ENCODE measurements at places on chromosomes 1 and 21.

DNA sequence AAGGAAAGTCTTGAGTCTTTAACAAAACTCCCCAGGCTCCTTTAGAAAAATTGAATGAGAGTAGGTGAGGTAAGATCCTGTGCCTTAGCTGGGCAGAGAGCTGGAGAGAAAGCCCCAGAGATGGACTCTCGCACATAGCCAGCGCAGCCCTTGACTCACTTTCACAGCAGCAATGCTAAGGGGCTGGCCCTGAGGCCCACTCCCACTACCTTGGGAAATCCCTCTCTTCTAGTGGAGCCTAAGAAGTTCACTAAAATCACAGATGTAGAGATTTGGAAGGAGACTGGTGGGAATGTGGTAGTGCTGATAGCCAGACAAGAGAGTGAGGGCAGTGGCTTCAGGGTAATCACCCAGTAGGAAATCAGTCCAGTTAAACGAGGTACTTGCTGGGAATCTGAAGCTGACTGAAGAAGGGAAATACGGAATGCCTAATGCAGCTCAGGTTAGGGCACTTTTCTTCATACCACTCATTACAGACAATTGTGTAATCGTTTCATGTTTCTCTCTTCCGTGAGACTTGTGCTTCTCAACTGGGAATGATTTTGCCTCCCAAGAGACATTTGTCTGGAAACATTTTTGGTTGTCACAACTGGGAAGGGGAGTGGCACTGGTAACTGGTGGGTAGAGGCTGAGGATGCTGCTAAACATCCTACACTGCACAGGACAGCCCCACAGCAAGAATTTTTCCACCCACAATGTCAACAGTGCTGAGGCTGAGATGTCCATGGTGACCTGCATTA lies 42.4 kb upstream of the LRRC8C start:
- no peak for DNase-seq

DNA sequence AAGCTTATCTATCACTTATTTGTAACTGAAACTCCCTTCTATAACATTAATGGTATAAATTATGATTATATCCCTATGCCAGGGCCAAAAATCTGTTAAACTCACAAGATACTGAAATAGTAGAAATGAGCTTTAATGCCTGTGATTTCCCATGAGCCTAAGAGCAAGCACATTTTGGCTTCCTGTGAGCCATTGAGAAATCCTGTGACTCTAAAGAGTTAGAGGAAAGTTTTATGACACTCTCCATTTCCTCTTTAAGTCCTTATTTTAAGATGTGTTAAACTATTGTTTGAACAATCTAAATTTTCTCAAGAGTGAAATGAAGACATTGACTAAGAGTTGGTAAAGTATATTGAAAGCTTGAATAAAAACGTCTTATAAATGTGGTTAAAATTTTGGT lies 45.6 kb downstream of the SUCO start:
- no peak for DNase-seq

GRCh38 chr1:179773264-179773663 lies 30.2 kb downstream of the FAM163A start:
- DNase-seq = no peak

DNA sequence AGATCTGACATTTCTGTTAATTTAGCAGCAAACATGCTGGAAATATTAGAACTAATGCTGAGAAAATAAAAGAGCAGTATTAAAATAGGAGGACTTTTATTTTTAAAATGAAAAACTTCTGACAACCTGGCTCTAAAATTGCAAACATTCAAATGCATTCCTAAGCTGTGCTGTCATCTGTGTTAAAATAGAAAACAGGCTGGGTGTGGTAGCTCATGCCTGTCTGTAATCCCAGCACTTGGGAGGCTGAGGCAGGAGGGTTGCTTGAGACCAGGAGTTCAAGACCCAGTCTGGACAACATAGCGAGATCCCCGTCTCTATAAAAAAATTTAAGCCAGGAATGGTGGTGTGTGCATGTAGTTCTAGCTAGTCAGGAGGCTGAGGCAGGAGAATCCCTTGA lies 44.6 kb downstream of the MIGA1 start:
- DNase-seq = no peak

- DNase-seq = no peak
Observed at GRCh38 chr1:76377247-76377646, 302.7 kb downstream of the ST6GALNAC3 start.

- no peak for DNase-seq
Observed at GRCh38 chr1:212651521-212651920, 43.0 kb downstream of the ATF3 start.

- no peak for DNase-seq
Observed at GRCh38 chr21:34603710-34604057, 11.2 kb downstream of the RCAN1 start.

DNA sequence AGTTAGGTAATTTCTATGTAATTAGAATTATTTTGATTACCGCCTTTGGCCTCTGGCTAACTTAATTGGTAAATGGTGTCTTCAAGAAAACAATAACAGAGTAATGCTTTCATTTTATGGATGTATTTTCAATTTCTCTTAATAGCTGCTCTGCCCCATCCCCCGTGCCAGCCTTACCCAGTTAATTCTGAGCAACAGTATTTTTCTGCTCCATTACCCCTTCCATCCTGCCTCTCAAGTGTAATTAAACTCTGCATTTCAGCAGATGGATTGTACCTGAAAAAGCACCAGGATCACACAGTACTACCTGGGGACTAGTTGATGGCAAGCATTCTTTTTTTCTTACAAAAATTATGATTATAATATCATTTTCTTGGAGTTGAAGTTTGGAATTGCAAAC lies 104.2 kb downstream of the KIAA0319L start:
- no peak for DNase-seq

DNA sequence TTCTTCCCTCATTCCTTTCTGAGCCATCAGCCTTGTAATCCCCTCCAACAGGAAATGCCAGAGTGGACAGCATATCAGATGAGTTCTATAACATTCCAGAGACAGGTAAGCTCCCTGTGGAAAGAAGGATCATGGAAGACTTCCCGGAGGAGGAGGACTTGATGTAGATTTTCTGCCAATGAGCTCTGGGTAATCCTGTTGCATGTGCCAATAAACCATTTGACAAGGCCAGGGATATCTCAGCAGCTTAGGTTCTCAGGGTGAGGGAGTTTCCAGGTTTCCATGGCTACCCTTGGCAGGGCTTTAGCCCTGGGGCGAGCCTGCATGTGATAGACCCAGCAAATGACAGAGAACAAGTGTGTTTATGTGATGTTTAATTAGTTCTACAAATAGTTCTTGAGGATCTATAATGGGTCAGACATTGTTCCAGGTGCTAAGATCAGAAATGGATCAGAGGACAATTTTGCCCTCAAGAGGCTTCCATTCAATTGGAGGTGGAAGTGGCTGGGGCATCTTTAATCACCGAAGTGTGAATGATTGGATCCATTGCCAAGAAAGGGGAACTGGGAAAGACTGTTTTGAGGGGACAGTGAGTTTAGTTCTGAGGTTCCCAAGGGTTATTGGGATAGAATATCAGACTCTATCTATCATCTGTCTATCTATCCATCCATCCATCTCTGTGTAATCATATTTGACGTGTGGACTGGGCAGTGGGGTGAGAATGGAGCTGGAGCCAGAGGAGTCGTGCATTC lies 6.9 kb downstream of the PLA2G5 start:
- no peak for DNase-seq

GRCh38 chr1:64043976-64044375 lies 159.4 kb upstream of the UBE2U start:
- DNase-seq = no peak

GRCh38 chr1:2046174-2046917 lies 3.9 kb upstream of the PRKCZ start:
- peak; percentile 40 for DNase-seq

DNA sequence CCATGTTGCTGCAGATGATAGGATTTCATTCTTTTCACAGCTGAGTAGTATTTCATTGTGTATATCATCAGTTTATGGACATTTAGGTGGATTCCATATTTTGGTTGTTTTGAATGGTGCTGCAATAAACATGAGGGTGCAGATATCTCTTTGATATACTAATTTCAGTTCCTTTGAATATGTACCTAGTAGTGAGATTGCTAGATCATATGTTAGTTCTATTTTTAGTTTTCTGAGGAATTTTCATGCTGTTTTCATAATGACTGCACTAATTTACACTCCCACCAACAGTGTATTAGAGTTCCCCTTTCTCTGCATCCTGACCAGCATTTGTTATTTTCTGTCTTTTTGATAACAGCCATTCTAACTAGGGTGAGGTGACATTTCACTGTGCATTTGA lies 82.1 kb downstream of the BRINP2 start:
- no peak for DNase-seq

DNA sequence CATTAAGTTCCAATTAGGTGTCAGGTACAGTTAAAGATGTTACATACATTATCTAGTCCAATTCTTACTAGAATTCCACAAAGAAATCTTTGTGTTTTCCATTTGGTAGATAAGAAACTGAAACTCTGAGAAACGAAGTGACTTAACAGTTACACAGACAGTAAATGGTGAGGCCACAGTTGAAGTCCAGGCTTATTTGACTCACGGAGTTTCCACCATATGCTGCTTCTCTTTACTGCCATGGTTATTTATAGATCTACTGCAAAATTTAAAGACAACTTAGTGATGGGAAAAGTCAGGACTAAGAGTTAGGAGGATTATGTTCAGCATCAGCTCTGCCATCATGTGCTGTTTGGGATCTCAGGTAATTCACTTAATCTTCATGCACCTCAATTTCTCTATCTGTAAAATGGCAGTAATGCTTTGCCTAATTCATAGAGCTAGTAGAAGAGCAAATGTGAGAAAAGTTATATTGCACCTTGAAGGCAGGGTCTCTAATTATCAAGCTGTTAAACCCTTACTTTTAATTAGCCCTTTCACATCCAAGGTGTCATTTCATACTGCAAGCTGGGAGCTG lies 26.2 kb upstream of the SAMSN1 start:
- DNase-seq = no peak
